CD8-positive, alpha-beta T cell (primary cell): ENCODE measurements at places on chromosomes 13 and 19.
A peak's percentile ranks its signal among the peaks of the same experiment; 100 is the strongest.

- no peak for DNase-seq
These were observed 48.6 kb upstream of the GTF3A start for GRCh38 chr13:27375686-27376326.

GRCh38 chr19:49570997-49571676, 9.2 kb downstream of the NOSIP start:
- DNase-seq, result peak; percentile 35

DNA sequence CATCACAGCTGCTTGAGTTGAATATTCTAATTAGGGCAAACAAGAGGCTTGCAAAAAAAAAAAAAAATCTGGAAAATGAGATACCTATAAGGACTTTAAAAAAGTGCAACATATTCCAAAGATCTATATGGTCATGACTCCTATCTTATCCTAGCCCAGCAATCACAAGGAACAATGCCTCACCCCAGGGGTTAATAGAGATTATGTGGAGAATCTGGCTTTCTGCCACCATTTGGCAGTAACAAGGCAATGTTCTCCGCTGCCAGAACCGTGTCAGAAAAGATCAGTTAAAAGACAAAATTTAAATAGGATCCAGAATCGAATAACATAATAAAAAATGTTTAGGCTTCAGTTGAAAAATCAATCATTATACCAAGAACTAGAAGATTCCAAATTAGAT, 1643.2 kb upstream of the PRR20A start:
- no peak for DNase-seq

DNA sequence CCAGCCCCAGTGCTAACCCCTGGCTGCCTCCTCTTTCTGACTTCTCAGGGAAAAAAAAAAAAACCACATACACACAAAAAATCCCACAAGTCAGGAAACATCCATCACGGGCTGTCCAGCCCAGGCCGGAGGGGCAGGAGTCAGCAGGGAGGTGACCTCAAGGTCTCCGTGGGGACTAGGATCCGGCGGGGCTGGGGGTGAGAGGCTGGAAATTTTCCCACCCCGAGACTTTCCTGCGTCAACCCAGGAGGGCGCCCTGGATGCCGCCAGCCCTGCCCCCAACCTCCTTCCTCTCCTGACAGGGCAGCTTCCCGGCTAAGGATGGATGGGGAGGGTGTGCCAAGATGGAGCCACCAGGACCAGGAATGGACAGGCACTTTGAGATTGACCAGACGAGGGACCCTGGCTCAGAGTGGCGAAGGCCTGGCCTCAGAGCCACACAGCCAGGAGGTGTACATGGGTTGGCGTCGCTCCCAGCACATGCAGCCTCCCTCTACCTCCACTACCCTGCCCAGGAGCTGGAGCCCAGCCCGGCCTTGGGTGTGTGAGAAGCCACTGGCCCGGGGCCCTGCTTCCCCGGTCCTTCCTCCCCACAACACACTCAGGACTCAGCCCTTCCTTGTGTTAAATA, 33.3 kb downstream of the BLOC1S3 start:
- DNase-seq, result no peak

DNA sequence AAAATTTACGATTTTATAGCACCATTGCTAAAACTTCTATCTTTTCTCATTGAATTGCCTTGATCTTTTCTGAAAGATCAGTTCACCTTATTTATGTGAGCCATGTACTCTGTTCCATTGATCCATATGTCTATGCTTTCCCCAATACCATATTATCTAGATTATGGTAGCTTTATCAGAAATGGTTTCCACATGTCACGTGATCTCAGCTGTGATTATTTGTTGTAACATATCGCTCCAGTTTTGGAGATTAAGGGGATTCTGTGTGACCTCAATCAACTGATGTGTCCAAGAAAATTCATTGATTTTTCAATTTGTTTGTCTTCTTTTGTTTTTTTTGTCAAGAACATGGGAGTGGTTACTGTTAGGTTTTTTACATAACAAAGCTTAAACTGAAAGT, 1114.5 kb upstream of the ATXN8OS start:
- DNase-seq, result no peak

DNA sequence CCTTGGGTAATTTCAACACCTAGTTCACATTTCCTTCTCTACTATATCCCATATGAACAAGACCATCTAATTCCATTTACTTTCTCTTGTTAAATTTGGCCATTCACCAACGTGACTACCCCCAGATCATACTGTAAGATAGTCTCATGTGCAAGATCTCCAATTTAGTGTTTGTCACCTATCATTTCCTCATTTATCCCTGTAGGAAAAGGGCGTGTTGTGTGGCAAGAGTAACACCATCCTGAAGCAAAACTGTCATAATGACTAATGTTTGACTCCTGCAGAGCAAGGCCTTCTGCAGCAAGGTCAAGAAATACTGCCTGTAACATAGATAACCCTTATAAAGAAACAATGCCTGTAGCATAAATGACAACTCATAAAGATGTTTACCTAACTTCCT, 51.3 kb downstream of the SUCLA2 start:
- no peak for DNase-seq

DNA sequence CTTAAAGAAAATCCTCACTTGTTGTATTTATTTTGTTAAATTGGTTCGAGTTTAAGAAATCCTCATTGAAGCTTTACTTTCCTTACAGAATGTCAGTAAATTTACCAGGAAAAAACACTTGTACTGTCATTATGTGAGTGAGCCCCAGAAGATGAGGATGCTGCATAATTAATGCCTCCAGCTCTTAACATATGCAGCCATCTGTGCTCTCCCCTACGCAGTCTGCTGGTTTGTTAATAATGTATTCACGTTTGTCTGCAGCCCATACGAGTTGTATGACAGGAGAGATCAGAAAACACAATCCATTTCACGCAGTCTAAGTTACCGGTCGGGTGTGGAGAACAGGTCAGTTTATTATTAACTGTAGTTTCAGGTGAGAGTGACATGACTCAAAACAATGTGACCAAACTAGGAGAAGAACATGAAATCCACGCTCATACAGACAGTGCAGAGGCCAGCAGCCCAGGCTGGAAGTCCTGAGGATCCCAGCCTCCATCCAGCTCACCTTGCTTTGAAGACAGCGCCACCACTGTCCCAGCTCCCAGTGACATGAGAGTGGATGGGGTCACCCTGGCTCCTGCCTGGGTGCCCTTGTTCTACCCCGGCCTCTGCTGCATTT, 19.8 kb upstream of the ATP11A start:
- no peak for DNase-seq

- DNase-seq, result no peak
These were observed 523.2 kb downstream of the KLF12 start for GRCh38 chr13:73610799-73611592.

DNA sequence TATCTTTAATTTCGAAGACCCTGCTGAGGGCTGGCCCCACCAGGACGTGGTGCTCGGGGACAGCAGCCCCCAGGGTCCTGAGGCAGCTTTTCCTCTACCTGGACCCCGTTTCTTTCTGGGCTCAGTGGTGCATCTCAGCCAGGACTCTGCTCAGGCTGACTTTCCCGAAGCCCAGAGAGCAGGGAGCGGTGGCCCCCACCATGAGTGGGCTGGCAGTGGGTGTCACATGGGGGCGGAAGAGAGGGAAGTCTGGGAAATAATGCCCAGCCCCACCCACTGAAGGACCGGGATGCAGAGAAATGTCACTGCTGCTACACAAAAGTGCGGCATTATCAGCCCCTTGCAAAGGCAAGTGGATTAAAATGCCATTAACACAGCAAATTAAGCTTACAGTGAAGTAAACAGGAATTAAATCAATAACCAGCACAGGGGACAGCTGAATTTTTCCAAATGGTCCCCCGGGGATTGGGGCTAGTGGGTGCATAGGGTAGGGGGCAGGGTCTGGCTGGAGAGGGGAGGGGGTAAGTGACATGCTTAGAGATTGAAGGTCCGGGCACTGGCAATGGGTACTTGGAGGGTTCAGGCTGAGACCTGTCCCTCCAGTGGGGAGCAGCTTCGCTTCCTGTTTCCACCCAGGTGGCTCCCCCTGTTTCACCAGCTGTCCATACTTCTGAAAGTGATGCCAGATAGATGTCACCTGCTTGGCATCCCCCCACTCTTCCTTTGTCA, 177.3 kb downstream of the URI1 start:
- DNase-seq, result no peak

GRCh38 chr13:113836768-113837559, 26.9 kb downstream of the GAS6 start:
- DNase-seq, result no peak

GRCh38 chr19:51001515-51001914, at the start of gene KLK8:
KLK8 (minus strand) TSS chr19:51001604; CDS start chr19:51001167, 437 bp downstream.
- no peak for DNase-seq

DNA sequence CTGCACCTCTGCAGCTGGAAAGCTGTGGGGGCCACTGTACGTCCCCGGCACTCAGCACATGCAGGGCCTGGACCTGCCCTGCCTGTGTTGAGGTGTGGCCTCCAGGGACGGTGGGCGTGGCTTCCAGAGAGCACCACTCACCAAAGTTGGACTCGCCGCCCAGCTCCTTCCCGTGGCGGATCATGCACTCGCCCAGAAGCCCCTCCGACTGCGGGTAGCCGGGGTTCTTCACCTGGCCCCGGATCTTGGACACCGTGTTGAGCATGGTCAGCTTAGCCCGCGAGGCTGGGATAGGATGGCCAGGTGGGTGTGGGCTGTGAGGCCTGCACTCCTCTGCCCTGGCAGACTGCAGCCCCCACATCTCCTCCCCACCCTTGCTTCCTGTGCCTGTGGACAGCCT, 22.0 kb downstream of the MPND start:
- DNase-seq, result no peak

DNA sequence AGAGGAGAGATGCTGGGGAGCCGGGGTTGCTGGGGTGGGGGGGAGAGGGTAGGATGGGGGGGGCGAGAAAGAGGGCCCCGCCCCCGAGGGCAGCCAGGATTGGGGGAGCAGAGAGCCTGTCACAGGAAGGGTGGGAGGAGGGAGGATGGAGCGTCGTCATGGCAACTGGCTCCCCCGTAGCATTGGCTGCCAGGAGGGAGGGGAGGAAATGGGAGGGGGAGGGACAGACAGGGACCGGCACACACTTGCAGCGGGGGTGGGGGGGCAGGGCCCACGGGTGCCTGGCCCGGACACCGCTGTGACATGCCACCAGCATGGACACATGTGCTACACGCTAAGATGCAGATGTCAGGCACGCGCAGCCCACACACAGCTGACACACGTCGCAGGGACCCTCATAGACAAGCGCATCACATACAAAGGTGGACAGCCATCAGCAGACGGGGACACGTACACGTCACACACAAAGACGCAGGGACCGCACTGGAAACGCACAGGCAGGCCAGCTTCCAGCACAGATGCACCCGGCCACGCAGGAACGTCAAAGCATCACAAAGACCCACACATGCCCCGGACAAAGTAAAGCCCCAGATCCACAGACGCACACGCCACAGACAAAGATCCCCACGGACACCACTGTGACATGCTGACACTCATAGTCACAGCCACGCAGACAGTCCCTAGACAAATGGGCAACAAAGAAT, at the start of gene LMTK3:
Gene LMTK3 (minus strand): TSS at position 36 of the 704 bp plus-strand sequence. CDS start 259 bp downstream, outside the sequence.
- DNase-seq, result peak; percentile 95

GRCh38 chr13:37945651-37946575, 76.3 kb upstream of the TRPC4 start:
- no peak for DNase-seq

DNA sequence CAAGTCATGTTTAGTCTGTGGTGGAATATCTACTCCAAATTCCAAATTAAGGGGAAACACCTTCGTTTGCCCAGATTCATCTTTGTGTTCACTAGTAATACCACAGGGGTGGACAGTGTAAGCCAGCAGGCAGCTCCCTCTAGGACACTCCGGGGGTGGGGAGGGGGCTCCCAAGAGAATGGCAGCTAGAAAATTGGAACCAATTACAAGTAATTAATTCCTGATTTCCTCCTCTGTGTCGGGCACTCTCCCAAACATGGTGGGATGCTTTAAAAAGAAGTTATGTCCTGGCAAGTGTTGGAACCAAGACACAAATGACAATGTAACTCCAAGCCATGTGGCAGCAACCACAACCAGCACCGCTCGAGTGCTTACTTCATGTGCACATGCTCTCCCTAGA, 5.9 kb downstream of the COL4A1 start:
- no peak for DNase-seq

GRCh38 chr19:35629332-35629633, 447 bp downstream of the RBM42 start:
- DNase-seq, result no peak

DNA sequence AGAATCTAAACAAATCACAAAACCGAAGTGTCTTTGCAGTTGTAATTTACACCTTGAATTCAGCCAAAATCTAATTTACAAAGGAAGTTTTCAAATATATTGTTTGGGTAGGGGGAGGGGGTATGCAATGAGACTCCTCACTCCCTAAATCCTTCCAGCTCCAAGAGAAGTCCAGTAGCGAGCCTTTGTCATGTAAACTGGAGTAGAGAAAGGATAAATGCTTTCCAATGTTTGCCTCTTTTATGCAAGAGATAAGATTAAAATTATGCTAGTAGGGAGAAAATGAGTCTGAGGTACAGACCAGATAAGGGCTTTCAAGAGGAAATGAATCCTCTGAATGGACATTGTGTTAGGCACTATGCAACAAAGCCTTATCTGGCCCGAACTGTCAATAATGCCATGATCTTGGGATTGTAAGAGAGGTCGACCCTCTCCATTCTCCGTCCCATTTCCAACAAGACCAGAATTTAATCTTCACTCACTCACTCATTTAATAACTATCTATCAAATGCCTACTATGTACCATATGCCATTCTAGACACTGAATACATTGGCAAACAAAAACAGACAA, 199.2 kb downstream of the LACC1 start:
- DNase-seq, result no peak

DNA sequence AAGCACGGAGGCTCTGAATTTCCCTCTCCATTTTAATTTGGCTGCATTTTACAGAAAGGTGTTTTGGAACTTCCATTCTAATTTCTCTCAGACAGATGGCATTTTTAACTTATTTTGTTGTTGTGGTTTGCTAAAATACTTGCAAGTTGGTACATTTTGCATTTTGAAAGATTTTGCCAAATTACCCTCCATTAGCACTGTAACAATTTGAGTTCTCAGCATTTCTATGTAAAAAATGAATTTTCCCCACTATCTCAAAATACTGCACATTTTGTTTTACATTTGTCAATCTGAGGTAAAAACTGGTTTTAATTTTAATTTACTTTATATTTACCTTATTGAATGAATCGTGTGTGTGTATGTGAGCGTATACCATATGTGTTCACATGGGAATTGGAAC, 7.0 kb upstream of the HNRNPL start:
- no peak for DNase-seq

DNA sequence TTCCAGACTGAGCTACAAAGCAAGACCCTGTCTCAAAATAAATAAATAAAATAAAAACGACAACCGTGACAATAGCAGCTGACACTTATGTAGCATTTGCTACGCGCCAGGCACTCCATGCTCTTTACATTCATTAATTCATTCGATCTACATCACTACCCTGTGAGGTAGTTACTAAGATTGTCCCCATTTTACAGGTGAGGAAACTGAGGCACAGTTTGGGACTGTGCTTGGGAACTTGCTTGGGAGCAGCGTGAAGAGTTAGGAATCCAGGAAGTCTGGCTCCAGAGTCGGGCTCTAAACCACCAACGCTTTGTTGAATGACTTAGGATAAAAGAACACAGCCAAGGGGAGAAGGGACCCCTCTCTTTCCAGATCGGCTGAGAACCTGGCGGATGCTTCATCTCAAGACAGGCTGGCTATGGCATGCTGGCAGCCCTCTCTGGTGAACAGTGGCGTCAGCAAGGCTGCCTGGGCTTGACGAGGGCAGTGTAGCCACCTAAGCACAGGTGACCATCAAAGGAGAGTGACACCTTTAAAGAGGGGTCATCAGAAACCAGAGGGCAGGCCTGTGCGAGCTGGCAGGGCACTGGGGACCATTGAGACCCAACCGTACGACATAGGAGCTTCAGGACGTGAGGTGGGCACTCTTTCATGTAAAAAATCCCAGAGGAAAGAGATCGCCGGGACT, 591 bp downstream of the DOHH start:
- DNase-seq, result no peak

GRCh38 chr13:42275098-42275471, 3.1 kb downstream of the AKAP11 start:
- DNase-seq, result no peak
